ENCODE measurements at places on chromosomes 1 and 21.

DNA sequence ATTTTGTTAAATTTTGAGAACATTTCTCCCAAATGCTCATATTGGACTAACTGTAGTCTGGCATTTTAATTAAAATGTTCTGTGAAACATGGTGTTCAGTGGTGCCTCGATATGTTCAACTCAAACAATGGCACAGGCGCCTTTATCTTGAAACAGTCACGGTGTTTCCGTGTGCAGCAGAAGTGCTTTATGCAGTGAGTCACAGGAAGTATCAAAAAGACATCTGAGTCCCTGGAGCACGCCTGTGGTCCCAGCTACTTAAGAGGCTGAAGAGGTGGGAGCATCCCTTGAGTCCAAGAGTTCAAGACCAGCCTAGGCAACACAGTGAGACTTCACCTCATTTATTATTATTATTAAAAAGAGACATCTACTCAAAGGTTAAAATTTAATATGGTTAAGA lies 52.2 kb downstream of the GREM2 start:
- no peaks in the 10 kb centered on the region for H3K27me3 ChIP-seq
- no peaks in the 10 kb centered on the region for H3K4me1 ChIP-seq
- no peaks in the 10 kb centered on the region for H3K36me3 ChIP-seq
- no peak overlapping the region for H3K4me3 ChIP-seq
- DNase-seq = no peak

GRCh38 chr1:206699626-206700025 lies 14.9 kb downstream of the MAPKAPK2 start:
- H3K27me3 ChIP-seq = no peaks in the 10 kb centered on the region
- no peaks in the 10 kb centered on the region for H3K36me3 ChIP-seq

GRCh38 chr1:109263597-109264378 lies 14.4 kb downstream of the CELSR2 start:
- no peaks in the 10 kb centered on the region for H3K27me3 ChIP-seq
- peaks cover 29% of the 10 kb centered on the region for H3K36me3 ChIP-seq
- no peak overlapping the region for H3K27ac ChIP-seq
- no peak overlapping the region for H3K4me3 ChIP-seq

DNA sequence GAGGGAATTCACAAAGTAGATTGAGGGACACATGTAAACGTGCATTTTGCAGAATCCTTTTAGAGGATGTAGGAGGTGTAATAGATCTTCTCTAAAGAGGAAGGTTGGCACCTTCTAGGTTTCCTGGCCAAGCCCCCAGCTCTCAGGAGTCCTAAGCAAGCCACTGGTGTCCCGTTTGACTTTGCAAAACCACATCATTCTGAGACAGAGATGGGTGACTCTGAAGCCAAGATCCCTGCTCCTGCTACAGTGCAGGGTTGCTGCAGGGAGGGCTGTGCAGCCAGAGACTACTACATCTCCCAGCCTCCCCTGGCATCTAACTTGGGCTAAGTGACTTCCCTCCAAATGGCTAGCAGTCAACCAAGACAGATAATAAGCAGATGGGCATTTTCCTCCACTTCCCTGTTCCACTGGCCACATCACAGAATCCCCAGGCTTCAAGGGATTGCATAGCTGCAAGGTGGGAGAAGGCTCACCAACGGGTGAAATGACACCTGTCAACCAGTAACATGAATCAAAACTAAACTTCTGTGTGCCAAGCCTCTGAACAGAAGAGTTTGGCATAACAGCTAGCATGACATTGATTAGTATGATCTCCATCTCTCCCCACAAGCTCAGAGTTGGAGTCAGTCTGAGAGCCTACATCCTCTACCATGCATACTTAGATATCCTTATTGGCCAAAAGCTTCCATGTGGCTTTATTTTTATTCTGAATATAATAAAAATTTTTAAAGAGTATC lies 129.6 kb upstream of the COA6 start:
- no peak for DNase-seq
- no peaks in the 10 kb centered on the region for H3K4me1 ChIP-seq
- H3K27me3 ChIP-seq = no peaks in the 10 kb centered on the region
- no peak overlapping the region for H3K27ac ChIP-seq
- H3K36me3 ChIP-seq = no peaks in the 10 kb centered on the region
- no peak overlapping the region for H3K4me3 ChIP-seq

GRCh38 chr1:172970186-172970585 lies 80.6 kb downstream of the TNFSF18 start:
- H3K4me1 ChIP-seq = no peaks in the 10 kb centered on the region
- H3K36me3 ChIP-seq = no peaks in the 10 kb centered on the region
- no peak overlapping the region for H3K4me3 ChIP-seq
- H3K27ac ChIP-seq = no peak overlapping the region

- no peaks in the 10 kb centered on the region for H3K36me3 ChIP-seq
- no peak overlapping the region for H3K27ac ChIP-seq
- DNase-seq = no peak
- no peaks in the 10 kb centered on the region for H3K4me1 ChIP-seq
These were observed 659.9 kb downstream of the LTN1 start for GRCh38 chr21:28332796-28333195.

DNA sequence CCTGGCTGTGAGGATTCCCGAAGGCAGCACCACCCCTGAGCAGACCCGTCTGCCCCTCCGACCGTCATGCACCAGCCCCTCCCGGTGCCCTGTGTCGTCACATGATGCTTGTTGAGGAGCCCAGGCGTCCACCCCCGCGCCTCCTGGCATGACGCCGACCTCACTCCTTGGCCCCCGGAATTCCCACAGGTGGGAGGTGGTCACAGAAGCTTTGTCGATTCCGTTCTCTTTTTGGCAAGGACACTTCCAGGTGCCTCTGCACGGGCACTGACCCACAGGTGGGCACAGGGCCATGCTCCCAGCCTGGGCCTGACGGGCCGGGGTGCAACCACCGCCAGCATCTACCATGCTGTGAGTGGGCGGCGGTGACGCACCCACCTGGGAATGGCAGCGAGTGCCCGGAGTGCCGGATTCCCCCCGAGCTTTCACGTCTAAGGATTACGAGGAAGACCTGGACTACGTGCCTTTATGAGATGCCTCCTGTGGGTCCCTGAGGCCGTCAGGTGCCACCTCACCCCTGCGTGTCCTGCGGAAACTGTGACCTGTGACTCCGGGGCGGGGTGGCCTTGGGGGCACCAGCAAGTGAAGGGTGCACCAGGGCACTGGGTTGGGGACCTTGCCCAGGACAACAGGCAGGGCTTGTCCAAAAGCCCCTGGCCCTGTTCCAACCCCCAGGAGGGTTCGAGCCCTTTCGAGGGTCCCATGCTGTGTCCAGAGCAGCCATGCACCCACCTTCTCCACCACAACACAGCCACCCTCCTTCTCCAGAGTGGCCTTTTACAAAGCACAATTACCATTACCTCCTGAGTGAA lies 31.4 kb upstream of the COL6A1 start:
- no peaks in the 10 kb centered on the region for H3K27me3 ChIP-seq
- no peak for DNase-seq
- H3K4me1 ChIP-seq = no peaks in the 10 kb centered on the region
- no peaks in the 10 kb centered on the region for H3K36me3 ChIP-seq

DNA sequence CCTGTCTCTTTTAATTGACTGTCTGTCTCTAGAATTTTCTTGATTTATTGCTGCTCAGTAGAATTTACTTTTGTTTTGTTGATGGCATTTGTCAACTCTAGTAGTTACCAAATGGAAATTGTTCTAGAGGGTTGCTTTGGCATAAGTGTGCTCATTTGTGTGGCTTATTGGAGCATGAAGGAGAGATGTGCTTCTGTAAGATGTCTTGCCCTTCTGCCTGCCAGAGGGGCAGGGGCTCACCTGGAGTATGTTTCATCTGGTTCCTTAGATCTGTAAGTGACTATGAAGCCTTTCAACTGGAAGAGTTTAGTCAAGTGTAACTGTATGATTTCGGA lies 345.5 kb downstream of the DISC1 start:
- H3K4me3 ChIP-seq = no peak overlapping the region
- no peaks in the 10 kb centered on the region for H3K4me1 ChIP-seq
- no peaks in the 10 kb centered on the region for H3K36me3 ChIP-seq
- H3K27ac ChIP-seq = no peak overlapping the region
- no peak for DNase-seq
